ENCODE measurements at places on chromosomes 11 and 22.
A peak's percentile ranks its signal among the peaks of the same experiment; 100 is the strongest.

DNA sequence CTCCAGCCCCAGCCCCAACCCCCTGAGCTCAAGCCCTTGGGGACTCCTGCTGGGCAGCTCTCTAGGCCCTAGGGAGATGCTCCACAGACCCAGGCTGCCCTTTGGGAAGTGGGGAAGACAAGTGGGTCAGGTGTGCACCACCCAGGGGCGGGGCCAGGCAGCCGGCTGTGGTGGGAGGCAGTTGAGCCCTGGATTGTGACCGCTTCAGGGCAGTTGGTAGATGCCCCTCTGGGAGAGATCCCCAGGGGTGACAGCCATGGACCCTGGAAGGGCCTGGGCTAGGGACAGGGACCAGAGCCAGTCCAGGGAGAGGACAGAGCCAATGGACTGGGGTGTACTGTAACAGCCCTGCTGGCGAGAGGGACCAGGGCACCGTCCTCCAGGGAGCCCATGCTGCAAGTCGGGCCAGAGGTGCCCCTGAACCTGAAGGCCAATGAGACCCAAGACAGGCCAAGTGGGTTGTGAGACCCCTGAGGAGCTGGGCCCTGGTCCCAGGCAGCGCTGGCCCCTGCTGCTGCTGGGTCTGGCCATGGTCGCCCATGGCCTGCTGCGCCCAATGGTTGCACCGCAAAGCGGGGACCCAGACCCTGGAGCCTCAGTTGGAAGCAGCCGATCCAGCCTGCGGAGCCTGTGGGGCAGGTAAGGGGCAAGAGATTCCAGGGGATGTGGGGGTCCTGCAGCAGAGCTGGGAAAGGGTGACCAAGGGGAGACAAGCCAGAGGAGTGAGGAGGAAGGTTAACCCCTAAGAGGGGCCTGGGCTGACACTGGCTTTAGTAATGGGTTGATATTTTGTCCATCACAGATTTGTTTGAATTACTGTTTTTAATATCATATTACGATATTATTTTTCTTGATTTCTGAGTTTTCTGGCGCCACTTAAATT lies at the start of gene IGLL5:
IGLL5 (plus strand) TSS at position 196 of the 883 bp plus-strand sequence; CDS start at position 434, 238 bp downstream.
- DNase-seq, result no peak

- DNase-seq, result no peak
Measured at GRCh38 chr22:26753125-26753862, 95.9 kb downstream of the MIAT start.

DNA sequence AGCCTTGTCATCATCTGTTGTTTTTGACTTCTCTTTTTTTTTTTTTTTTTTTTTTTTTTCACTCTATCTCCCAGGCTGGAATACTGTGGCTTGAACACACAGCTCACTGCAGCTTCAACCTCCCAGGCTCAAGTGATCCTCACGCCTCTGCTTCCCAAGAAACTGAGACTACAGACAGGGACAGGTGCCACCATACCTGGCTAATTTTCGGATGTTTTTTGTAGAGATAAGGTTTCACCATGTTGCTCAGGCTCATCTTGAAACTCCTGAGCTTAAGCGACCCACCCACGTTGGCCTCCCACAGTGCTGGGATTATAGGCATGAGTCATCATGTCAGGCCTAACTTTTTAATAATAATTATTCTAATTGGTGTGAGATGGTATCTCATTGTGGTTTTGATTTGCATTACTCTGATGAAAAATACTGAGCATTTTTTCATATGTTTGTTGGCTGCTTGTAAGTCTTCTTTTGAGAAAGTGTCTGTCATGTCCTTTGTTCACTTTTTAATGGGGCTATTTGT lies 51.3 kb upstream of the OR9G4 start:
- DNase-seq, result no peak

- no peak for DNase-seq
Measured at GRCh38 chr11:115501502-115501892, 2.7 kb downstream of the CADM1 start.

- DNase-seq, result no peak
Measured at GRCh38 chr11:75919525-75919924, 104.5 kb downstream of the UVRAG start.

DNA sequence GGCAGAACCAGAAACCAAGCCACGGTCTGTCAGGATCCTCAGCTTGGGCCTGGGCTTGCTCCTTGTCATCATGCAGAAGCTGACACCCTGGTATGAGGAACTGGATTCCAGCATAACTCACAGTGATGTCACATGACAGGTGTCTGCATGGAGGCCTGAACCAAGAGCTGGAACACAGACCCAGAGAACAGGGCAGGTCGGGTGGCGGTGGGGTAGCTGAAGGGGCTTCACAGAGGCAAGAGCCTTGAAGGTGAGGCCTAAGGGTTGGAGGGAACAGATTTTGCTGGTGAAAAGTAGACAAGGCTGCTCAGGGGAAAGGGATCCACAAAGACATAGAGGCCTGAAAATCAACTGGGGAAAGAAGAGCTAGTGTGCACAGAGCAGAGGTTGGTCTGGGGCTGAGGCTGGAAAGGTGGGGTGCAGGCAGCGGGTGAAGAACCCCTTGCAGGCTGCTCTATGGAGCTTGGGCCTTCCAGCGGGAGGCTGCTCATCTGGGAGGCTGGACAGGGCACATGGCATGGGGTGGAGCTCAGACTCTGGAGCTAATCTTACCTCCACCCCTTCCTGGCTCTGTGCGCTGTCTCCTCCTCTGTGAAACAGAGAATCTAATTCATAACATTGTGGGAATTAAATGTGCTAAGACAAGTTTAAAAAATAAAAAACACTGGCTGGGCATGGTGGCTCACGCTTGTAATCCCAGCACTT lies 18.4 kb upstream of the RPS3 start:
- DNase-seq, result no peak

DNA sequence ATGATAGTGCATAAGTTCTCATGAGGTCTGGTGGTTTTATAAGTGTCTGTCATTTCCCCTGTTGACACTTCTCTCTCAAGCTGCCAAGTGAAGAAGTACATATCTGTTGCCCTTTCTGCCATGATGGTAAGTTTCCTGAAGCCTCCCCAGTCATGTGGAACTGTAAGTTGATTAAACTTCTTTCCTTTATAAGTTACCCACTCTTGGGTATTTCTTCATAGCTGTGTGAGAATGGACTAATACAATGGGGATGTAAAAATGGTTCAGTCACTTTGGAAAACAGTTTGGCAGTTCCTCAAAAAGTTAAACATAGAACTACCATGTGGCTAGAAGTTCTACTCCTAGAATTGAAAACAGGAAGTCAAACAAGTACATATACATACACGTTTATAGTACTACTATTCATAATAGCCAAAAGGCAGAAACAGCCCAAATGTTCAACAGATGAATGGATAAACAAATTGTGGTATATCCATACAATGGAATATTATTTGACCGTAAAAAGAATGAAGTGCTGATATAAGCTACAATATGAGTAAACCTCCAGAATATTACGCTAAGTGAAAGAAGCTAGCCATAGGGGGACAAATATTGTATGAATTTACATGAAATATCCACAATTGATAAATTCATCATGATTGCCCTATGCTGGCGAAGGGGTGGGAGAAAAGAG lies 16.0 kb upstream of the DKK3 start:
- no peak for DNase-seq

DNA sequence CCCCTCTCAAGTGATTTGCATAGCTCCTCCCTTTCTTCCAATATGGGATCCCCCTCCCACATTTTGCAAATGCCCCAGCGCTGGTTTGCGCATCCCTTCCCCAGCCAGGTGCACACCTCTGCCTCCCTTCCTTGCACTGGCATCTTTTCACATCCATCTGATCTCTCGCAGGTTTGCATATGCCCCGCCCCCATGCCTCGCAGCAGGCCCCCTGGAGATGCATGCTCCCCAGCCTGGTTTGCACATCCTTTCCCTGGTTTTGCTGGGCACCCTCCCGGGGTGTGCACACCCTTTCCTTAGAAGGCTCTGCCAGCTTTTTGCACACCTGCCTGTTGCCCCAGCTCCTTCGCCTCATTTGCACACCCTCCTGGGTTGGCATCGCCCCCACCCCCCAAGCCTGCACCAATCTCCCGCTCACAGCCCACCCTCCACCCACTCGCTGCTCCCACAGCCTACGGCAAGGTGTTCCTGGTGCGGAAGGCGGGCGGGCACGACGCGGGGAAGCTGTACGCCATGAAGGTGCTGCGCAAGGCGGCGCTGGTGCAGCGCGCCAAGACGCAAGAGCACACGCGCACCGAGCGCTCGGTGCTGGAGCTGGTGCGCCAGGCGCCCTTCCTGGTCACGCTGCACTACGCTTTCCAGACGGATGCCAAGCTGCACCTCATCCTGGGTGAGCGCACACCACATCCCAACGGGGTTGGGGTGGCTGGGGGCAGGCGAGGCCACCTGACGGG lies 917 bp downstream of the RPS6KA4 start:
- DNase-seq, result no peak

- peak; percentile 86 for DNase-seq
Measured at GRCh38 chr11:12723421-12724300, 49.4 kb downstream of the TEAD1 start.

GRCh38 chr11:94876645-94877442 lies 96.5 kb downstream of the CWC15 start:
- DNase-seq, result peak; percentile 89

DNA sequence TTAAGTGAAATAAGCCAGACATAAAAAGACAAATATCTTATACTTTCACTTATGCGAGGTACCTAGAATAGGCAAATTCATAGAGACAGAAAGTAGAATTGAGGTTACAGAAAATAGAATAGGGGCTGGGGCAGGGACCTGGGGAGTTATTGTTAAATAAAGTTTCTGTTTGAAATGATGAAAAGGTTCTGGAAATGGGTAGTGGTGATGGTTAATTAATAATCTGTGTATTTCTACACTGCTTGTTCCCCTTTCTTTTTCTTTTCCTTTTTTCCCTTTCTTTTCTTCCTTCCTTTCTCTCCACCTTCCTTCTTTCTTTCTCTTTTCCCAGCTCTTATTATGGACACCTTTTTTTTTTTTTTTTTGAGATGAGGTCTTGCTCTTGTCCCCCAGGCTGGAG lies 2.8 kb downstream of the NAALADL1 start:
- DNase-seq, result no peak

- DNase-seq, result no peak
Measured at GRCh38 chr22:20024225-20024624, 3.3 kb downstream of the TANGO2 start.

GRCh38 chr22:49787861-49788260 lies 39.8 kb downstream of the BRD1 start:
- DNase-seq, result no peak

DNA sequence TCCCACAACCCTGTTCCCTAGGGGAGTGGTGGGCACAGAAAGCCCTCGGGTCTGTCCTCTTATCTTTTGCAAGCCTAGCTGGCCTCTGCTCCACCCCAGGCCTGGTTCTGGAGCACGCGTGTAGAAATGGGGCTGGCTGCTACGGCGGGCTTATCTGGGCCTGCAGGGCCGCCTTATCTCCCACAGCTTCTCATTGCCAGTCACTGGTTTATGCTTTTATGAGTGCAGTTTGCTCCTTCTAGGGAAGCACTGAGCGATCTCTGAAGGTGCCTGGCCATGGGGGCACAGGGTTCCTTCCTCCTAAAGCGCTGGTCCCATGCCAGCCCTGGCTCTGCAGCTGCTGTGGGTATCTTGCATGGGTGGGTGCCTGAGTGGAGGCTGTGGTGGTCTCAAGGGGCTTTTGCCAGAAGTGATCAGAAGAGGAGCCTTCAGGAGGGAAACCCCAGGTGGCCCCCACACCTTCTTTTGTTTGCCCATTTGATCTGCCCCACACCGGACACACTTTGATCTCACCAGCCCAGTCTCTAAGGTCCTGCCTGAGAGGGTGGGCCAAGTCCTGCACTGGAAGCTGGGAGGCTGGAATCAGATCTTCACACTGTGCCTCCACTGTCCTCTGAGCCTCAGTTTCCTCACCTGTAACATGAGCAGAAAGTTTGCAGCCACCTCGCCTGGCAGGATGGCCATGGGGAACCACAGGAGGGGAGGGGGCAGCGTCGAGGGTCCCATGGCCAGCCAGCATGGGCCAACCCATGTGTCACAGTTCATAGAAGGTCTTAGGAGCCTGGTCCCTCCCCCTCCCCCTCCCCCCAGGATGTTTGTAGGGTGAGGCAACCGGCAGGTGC lies 86.6 kb upstream of the FGF3 start:
- no peak for DNase-seq

- no peak for DNase-seq
Measured at GRCh38 chr11:843086-843734, 558 bp downstream of the TSPAN4 start.

DNA sequence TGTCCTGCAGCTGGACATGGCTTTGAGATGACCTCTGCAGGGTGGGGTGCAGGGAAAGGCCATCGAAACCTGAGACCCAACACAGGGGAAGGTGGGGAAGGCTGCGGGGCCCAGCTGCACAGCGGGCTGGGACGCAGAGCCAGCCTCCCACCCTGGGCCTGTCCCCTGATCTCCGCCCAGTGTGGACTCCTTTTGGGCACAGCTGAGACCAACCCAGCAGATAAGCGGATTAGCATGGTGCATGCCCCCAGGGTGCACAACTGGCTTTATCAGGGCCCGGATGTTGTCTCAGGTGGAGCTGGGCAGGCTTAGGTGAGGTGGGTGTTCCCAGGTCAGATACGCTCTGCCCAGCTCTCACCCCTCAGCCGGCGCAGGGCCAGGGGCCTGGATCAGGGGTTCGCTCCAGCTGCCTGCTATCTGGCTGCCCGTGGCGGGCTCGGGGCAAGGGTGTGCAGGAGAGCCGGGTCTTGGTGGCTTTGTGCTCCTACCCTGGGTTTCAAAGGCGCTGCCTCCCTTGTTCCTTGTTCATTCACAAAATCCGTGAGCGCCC lies 28.1 kb upstream of the MUC5AC start:
- DNase-seq, result no peak

- DNase-seq, result no peak
Measured at GRCh38 chr22:44159221-44159620, 21.5 kb upstream of the PARVG start.

DNA sequence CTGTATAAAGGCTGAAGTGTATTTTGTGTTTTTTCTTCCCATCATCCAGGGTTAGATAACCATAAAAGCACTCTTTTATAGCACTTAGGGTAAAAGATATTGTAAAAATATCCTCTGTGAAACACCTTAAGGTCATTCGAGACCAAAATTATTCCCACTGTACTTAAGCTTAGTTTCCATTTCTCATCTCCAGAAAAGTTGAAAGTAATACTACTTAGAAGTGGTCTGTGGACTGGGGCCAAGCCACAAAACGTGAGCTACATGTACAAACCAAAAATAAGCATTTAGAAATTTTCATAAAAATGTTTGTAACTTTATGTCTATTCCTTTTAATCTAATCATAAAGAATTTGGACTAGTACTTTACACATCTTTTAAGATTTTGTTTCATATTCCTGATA lies 142.0 kb upstream of the NTM start:
- no peak for DNase-seq

GRCh38 chr11:76579056-76579751 lies 91.3 kb downstream of the LRRC32 start:
- no peak for DNase-seq

DNA sequence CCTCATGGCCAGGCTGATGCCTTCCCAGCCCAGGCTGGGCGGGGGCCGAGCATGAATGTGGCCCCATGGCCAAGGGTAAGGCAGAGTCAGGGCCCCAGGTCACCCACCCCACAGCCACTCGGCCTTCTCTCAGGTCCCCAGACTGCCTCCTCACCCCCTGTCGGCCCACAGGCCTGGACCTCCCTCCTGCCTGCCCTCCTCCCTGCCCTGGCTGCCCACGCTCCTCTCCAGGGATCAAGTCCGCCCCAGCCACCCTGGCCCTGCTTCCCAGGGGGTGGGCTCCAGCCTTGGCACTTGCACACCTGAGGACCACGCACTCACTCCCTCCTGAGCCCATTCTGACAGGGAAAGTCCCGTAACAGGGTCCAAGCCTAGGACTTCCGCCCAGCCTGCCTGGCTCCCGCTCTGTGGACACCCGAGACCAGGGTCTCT lies 37.8 kb upstream of the TH start:
- DNase-seq, result no peak

Measured in kidney glomerular epithelial cell (primary cell).